Mononuclear cell (primary cell): ENCODE measurements at places on chromosomes 12 and 14. TPM values are rescaled to one million over a fixed set of nuclear protein-coding genes. Genes with fewer than 3 reads are reported as not detected.

The E2F7 gene
- total RNA-seq = 0.10 TPM

The FOXG1 gene
- not detected for total RNA-seq

The CFAP73 gene
- not detected for total RNA-seq

The RPGRIP1 gene
- 0.42 TPM for total RNA-seq

The IQSEC3 gene
- total RNA-seq = 0.21 TPM

The CLEC4C gene
- 3.0 TPM for total RNA-seq

The DDX11 gene
- 33.9 TPM for total RNA-seq

The SPX gene
- total RNA-seq = 11.2 TPM

The SLC5A8 gene
- not detected for total RNA-seq

The KLRC3 gene
- 7.1 TPM for total RNA-seq

The GRIN2B gene
- total RNA-seq = under 0.01 TPM

The CFAP54 gene
- total RNA-seq = 0.21 TPM

The PRH2 gene
- not detected for total RNA-seq

The SGPP1 gene
- 21.8 TPM for total RNA-seq

The NPAS3 gene
- total RNA-seq = not detected

The MIP gene
- not detected for total RNA-seq

The CSRNP2 gene
- 7.7 TPM for total RNA-seq

The HHIPL1 gene
- not detected for total RNA-seq

The GLIPR1L2 gene
- 0.10 TPM for total RNA-seq

The ESPL1 gene
- 1.0 TPM for total RNA-seq

The CCDC177 gene
- total RNA-seq = not detected

The SLC7A7 gene
- 74.8 TPM for total RNA-seq

The ZCCHC8 gene
- 52.9 TPM for total RNA-seq

The FOXJ2 gene
- 19.4 TPM for total RNA-seq

The PGF gene
- total RNA-seq = not detected

The TESPA1 gene
- total RNA-seq = 113 TPM

The ABCD2 gene
- total RNA-seq = 4.8 TPM

The DPPA3 gene
- not detected for total RNA-seq

The ACOT2 gene
- total RNA-seq = 12.9 TPM

The CLEC4D gene
- 10.9 TPM for total RNA-seq

The RNASE7 gene
- not detected for total RNA-seq

The KCNJ8 gene
- total RNA-seq = not detected

The LBHD2 gene
- total RNA-seq = not detected

The ARMH4 gene
- 0.21 TPM for total RNA-seq

The PLCZ1 gene
- not detected for total RNA-seq

The FAM222A gene
- 1.0 TPM for total RNA-seq

The CLEC12A gene
- total RNA-seq = 33.7 TPM

The AKAP6 gene
- 5.6 TPM for total RNA-seq

The FGF6 gene
- total RNA-seq = not detected
